ENCODE measurements at places on chromosomes 3 and 15.
A peak's percentile ranks its signal among the peaks of the same experiment; 100 is the strongest.

DNA sequence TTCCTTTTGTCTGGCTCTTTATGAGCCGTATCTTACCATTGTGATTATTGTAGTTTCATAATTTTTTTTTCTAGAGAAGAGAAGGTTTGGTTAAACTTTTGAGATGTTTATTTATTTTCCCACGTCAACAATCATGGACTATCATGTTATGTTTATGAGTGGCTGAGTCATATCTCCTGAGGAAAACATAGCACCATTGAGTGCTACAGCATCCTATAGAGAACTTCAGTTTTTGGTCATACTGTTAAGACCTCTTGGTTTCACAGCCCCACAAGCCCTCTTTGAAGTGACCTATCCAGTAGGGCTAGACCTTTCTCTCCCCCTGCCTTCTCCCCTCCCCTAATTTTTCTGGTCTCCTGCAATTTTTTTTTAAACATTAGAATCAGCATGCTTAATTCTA is 20.8 kb downstream of the PIK3CA start:
- no peaks in the 10 kb centered on the region for H3K36me3 ChIP-seq
- H3K4me3 ChIP-seq = no peak overlapping the region
- DNase-seq = no peak
- H3K27ac ChIP-seq = no peak overlapping the region
- H3K27me3 ChIP-seq = no peaks in the 10 kb centered on the region

DNA sequence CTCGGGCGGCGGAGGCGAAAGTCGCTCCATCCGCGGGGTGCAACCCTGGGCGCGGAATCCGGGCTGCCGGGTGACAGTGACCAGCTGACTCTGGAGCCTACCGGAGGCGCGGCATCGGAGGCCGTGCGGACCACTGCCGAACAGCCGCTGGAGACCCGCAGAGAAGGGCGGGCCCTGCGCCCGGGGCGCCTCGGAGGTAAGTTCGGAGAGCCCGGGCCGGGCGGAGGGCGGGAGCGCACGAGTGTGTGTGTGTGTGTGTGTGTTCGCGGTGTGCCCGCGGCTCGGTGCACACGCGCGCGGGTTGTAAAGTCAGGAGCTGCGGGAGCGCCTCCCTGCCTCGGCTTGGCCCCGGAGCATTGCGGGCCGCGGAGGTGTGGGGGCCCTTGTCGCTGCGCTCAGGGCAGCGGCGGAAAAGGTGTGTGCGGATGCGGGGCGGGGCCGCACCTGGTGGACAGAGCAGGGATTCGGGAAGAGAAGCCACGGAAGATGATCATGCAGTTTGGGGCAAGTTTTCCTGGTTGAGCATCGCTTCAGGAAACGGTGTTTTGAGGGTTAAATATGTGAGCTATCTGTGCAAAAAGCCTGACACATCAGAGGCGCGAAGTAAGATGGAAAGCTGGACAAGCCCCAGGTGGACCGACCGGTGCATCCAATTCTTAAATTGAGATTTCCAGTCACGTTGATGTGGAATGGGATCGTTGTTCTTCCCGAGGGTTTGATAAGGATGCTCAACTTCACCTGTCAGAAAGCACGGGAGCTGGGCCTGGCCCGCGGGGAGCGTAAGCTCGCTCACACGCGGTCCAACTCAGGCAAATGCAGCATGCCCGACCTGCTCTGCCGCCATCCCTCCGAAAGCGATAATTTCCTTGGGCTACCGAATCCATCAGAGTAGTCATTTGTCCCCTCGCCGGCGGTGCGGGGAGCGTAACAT is 474 bp downstream of the MINAR1 start:
- no peak overlapping the region for H3K27ac ChIP-seq
- H3K4me3 ChIP-seq = peak overlapping the region; percentile 29
- DNase-seq = no peak
- H3K4me1 ChIP-seq = no peaks in the 10 kb centered on the region

GRCh38 chr15:67303490-67304363 is 49.1 kb downstream of the IQCH start:
- H3K36me3 ChIP-seq = no peaks in the 10 kb centered on the region
- DNase-seq = peak; percentile 10
- no peak overlapping the region for H3K4me3 ChIP-seq
- H3K27me3 ChIP-seq = no peaks in the 10 kb centered on the region

GRCh38 chr15:42215913-42216829 is 8.1 kb upstream of the VPS39 start:
- no peaks in the 10 kb centered on the region for H3K27me3 ChIP-seq
- peaks cover 49% of the 10 kb centered on the region for H3K36me3 ChIP-seq

Data from Panc1 (cell line).